Colonic mucosa (tissue), 4 donors: ENCODE measurements at places on chromosomes 5 and 9. TPM values are rescaled to one million over a fixed set of nuclear protein-coding genes. Genes with fewer than 3 reads are reported as not detected.

The ITK gene
- total RNA-seq, result 2.5 TPM

The BTNL9 gene
- 2.8 TPM for total RNA-seq

The TPPP gene
- 4.0 TPM for total RNA-seq

The SUSD3 gene
- 2.2 TPM for total RNA-seq

The CD180 gene
- 0.30 TPM for total RNA-seq

The TNFSF15 gene
- 2.9 TPM for total RNA-seq
